CD8-positive, alpha-beta T cell (primary cell): ENCODE measurements at places on chromosomes 7 and 10.

GRCh38 chr7:91007371-91007770 lies 256.9 kb upstream of the FZD1 start:
- no peak for DNase-seq

GRCh38 chr10:97498841-97499560 lies at the start of gene UBTD1:
Gene UBTD1 (plus strand): TSS chr10:97498924. CDS start chr10:97499204, 280 bp downstream.
- DNase-seq = peak; percentile 59

DNA sequence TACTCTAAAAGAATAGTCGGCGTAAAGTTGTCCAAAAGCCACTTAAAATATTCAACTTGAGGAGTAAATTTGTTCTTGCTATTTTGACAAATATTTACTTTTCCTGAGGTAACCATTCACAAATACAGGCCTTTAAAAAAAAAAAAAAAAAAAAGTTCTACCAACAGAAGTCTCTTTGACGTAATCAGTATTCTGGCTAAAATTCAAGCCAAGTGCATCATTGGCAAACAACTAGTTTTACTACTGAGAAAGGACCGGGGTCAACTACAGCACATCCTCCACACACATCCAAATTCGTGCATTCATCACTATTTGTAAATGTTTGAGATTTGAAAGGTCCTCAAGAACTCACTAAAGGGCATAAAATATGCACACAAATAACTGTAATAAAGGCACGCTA lies 2.0 kb downstream of the OAT start:
- no peak for DNase-seq

GRCh38 chr7:101465576-101466196 lies 103.0 kb downstream of the COL26A1 start:
- no peak for DNase-seq

DNA sequence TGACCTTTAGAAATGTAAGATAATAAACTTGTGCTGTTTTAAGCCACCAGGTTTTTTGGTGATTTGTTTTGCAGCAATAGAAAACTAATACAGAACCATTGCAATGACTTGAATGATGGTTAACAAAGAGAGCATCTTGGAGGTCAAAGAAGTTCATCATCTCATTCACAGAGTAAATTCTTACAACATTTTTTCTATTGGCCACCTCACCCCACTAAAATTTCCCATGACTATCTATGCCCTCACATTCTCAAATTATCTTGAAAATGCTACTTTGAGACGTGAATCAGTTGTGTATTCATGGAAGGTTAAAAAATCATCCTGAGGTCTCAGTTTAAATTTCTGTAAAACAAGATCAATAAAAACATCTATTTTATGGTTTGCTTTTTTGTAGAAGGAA lies 754.2 kb downstream of the SORCS1 start:
- no peak for DNase-seq

GRCh38 chr7:10803720-10804119 lies 170.0 kb upstream of the PHF14 start:
- DNase-seq = no peak

DNA sequence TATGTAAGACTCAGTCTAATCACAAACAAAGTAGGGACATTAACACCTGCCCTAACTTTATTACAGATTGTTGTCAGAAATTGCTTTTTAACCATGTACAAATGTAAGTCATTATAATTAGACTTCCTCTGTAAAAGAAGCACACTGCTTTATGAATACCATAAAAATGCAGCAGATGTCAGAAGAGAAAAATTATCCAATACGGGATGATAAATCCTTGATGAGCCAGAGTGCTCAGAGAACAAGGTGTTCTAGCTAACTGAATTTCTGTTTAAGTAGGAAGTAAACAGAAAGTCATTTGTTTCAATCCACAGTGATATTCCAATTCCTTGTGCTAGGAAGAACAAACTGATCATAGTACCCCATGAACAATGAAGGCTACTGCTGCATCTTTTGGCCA lies 54.6 kb upstream of the BMPER start:
- DNase-seq = no peak

- DNase-seq = no peak
Measured at GRCh38 chr7:38833329-38833728, 75.7 kb downstream of the VPS41 start.

GRCh38 chr10:44569193-44570091 lies 184.5 kb upstream of the CXCL12 start:
- no peak for DNase-seq

DNA sequence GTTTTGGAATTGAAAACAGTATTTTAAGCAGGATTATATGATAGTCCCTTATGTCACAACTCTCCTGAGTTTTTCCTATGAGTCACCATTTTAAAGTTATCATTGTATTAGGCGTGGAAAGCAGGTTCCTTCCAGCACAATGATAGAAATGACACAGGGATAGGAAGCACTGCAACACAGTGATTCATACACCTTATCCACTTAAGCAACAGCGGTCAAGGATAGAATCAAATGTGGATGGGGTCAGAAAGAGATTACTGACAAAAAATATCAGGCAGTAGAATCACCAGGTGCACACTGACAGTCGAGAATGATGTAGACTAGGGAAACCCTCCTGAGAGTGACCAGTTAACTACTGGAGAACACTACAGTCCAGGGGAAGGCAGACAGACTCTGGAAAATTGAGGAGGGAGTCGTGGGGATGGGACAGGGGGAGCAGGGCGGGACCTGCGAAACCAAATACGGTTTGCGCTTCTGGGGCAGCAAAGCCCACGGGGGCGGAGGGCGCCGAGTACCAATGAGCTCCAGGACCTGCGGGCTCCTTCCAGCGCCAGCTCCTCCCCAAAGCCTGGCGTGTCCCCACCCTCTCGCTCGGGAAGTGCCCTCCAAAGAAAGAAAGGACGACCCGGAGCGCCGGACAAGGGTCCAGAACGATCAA lies 479 bp downstream of the PNPLA8 start:
- no peak for DNase-seq

GRCh38 chr7:37377231-37377630 lies 71.4 kb downstream of the ELMO1 start:
- no peak for DNase-seq

- DNase-seq = no peak
Measured at GRCh38 chr10:121335386-121335925, 262.8 kb downstream of the FGFR2 start.

DNA sequence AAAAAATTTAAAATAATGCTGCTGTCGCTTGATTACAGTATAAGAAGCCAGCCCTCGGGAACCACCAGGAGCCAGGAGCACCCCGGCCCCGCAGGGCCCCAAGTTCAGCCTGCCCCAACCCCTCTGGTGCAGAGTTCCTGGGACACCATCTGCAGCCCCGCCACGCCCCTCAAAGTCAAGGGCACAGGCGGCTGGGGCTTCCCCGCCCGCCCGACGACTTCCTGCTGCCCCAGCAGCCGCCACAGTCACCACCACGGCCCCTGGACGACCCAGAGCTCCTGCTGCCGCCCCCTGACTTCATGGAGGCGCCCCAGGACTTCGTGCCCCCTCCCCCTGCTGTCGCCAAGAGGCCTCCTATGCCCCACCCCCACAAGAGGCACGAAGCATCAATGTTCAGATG lies 103.6 kb upstream of the PDSS1 start:
- DNase-seq = peak; percentile 15

DNA sequence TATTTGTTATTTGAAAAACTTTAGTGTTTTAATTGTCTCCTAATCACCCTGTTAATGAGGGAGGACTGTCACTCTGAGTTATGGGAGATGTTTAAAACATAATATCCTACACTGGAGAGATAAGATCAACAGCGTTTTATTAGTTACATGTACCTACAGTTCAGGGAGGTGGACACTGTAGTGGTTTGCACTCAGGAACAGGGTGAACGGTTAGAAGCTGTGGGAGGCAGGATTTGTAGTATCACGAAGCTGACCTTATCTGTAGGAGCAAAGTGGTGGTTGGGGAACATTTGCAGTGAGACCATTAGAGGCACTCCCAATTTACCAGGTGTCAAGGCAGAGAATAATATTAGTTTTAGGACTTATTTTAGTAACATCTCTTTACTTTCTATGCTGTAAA lies 193.3 kb upstream of the KCND2 start:
- DNase-seq = no peak

GRCh38 chr7:67547183-67547907 lies 550.7 kb downstream of the TYW1 start:
- DNase-seq = no peak

- DNase-seq = no peak
Measured at GRCh38 chr7:40921589-40922315, 781.1 kb downstream of the INHBA start.

GRCh38 chr7:104412911-104413310 lies 84.5 kb downstream of the LHFPL3 start:
- no peak for DNase-seq

GRCh38 chr7:51209426-51209825 lies 107.2 kb downstream of the COBL start:
- DNase-seq = no peak

DNA sequence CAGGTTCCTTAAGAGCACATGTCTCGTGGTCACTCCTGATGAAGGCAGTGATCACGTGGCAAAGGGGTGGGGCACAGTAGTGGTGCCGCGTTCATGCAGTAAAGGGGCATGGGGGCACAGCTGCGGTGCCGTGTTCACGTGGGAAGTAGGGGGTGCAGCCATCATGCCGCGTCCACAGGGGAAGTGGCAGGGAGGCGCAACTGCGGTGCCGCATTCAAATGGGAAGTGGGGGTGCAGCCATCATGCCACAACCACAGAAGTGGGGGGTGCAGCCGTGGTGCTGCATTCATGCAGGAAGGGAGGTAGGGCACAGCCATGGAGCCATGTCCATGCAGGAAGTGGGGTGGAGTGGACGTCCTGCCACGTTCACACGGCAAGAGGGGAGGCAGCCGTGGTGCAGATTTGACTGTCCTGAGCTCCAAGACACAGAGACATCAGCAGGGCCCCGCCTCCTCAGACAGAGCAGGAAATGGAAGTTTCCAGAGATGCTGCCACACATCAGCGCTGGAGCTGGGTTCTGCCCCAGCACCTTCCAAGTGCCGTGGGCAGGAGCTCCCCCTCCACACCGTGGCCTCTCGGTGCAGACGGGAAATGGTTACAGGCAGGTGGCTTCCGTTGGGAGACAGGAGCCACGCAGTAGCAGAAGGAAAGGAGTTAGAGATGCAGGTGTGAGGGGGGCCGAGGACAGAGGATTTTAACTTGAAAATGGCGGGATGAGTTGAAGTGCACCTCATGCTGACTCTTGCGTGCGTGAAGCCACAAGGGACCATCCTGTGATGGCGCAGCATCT lies 95.0 kb upstream of the DDC start:
- DNase-seq = peak; percentile 30

DNA sequence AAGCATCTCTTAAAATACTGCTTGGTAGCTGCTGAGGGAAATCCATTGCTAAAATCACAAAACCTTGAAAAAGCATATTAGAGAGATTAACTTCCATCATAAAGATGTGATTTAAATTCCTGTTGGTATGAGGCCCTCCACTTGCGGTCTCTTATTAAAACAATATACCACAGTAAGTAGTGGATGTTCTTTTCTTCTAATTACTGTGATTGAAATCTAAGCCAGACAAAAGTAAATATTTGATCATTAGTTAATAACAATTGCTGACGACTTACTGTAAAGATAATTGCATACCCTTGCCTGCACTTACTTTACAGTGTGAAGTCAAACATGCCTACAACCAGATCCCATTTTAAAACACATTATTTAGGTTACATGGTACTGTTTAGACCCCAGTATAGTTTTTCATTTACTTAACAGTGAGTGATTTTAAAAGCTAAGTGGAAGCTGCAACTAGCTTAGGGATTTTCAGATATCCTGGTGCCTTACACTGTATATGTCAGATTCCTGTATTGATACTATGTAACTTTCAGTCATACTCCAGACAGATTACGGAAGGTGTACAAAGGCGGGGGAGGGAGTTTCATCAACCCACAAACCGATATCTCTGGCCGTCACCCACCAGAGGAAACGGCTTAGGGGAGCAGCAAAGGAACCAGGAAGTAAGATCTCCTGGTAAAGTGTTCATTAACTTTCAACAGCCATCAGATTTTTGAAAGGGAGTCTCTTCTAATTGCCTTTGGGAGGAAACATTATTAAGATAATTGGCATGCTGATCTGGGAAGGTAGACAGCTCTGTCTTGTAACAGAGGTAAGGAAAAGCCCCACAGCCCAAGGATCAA lies 986 bp downstream of the NRP1 start:
- DNase-seq = no peak

DNA sequence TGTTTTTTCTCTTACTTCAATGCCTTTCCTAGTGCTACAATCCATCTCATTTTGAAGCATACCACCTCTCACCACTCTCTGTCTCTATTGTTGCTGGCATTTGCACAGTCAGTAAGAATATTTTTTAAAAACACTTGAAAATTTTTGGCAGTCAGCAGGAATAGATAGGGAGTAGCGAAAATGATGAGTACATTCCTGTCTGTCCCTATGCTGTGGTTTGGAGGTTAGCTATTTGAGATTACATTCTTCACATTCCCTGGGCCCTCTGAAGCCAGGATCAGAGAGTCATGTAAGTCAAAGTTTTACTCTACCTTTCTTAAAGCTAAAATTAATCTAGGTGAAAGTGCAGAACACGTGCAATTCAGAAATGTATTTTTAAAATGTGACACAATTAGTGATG lies 53.0 kb upstream of the MAGI2 start:
- DNase-seq = no peak

DNA sequence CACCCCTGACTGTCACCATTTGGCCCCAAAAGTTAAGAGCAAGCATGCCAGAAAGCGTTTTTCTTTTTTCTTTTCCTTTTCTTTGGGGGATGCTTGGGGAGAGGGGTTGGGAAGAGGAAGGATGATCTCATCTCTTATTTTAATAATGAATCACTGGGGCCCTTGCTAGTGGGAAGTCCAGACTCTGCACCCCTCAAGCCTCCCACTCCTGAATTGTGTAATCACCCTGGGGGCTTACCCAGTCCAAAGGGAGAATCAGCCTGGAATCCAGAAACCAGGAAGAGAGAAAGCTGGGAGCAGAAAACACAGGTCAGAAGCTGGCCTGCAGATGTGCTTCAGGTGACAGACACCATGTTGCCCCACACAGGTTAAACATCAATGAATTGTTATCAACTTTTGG lies 14.7 kb upstream of the HABP2 start:
- no peak for DNase-seq

DNA sequence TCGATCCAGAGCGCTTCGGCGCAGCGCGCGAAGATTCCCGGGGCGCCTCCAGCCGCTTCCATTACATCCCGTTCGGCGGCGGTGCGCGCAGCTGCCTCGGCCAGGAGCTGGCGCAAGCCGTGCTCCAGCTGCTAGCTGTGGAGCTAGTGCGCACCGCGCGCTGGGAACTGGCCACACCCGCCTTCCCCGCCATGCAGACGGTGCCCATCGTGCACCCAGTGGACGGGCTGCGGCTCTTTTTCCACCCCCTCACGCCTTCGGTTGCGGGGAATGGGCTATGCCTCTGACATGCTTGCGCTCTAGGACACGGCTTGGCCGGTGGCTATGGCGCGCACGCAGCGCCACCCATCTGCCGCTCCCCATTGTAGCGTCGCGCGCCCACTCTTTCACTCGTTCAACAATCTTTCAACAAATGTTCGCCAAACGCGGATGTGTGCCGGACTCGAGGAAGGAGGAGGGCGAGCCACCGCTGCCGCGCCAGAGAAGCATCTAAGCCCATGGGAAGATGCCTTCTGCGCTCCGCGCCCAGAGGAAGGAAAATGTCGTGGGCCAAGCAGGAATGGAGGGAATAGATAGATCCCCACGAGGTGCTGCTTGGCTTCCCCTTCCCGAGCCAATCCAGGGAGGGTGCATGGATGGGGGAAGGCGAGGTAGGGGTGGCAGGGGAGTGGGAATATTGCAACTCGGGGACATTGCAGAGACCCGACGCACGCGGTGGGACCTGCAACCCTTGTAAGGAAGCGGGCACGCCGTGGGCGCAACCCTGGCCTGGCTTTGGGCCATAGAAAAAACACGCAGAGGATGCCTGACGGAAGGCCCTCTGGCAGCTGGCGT lies 5.1 kb upstream of the CYP26A1 start:
- DNase-seq = no peak
